Activated T-cell treated with anti-CD3 and anti-CD28 coated beads, Interleukin-2, amount 50 U/mL, for 72 hours (primary cell): ENCODE measurements at places on chromosomes 4 and X. TPM values are rescaled to one million over a fixed set of nuclear protein-coding genes. Genes with fewer than 3 reads are reported as not detected.

ASMT gene
- total RNA-seq = 0.70 TPM

ANXA3 gene
- total RNA-seq = 1.7 TPM

DNA sequence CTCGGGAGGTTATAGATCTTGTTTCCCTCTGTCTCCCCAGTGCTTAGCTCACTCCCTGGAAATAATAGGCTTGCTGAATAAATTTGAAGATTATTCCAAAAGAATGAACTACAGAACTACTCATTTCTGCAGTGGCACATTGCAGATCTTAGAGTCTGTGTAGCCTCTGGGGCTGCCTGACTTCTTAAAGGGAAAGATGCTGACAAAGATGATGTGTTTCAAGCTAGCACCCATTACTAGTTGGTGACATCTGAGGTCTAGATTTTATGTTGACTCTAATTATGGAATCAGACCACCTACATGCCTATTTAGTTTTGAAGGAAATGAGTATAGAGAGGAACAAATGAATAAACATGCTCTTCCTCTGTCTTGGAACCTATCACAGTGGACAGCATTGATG, 123.7 kb upstream of the KCNIP4 start:
- no peak for DNase-seq

DNA sequence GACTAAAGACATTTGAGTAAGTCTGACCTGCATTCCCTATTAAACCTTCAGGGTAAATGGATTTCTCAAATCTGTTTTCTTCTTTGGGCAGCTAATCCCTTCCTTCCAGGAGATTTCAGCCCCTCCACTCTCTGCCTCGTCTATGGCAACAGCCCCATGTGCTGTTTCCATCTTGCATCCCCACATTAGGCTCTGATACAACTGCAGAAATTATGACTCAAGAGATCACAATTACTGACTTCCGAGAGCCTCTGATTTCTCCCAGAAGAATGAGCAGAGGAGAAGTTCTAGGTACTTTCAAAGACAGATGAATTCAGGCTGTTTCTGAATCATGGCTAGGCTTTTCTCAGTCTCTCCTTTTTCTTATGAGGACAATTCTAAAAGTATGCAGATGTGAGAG, 38.7 kb downstream of the RAI2 start:
- DNase-seq = no peak

- no peak for DNase-seq
Measured at GRCh38 chrX:150958177-150958576, 25.0 kb upstream of the HMGB3 start.

SYAP1 gene
- 15.3 TPM for total RNA-seq

GRCh38 chr4:62627141-62627540, 1427.0 kb downstream of the ADGRL3 start:
- DNase-seq = no peak

AVPR2 gene
- not detected for total RNA-seq

DNA sequence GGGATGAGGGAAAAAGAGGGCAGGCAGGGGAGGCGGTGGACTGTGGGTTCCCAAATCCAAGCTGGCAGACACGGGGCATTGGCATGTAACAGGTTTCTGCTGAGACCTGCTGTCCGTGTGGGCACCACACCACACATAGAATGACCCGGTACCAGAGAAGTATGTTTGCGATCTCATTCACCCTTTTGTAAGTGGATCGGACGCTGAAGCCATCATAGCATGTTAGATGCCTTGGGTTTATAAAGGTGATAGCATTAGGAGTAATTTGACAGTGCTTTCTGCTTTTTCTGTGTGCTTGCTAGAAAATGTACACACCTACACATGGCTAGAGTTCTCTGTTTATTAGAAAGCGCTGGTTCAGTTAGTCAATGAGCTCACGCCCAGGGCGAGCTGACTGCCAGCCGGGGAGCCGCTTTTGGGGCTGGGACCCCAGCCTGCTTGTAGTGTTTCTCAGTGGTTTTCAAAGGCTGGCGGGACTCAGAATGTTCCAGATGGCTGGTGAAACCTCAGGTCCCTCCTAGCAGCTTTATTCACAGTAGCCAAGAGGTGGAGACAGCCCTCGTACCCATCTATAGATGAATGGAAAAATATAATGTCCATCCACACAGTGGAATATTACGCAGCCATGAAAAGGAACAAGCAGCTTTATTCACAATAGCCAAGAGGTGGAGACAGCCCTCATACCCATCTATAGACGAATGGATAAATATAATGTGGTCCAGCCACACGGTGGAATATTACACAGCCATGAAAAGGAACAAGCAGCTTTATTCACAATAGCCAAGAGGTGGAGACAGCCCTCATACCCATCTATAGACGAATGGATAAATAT, 579 bp downstream of the IL3RA start:
- DNase-seq = no peak

DNA sequence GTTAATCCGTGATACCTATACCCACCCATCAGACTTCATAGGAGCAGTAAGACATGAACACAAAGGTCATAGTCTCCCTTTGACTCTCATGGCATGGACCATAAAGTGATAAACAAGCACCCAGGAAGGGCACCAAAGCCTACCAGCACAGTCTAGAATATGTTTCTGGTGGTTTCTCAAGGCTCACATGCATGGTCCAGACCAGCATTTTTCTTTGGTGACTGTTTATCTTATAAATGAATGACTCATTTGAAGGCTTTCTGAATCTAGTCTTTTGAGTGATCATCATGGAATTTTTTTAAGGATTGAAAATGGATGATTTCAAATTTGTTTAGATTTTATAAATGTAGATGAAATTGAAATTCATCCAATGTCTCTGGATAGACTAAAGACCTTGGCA, 32.0 kb upstream of the AMELX start:
- DNase-seq = no peak

DNA sequence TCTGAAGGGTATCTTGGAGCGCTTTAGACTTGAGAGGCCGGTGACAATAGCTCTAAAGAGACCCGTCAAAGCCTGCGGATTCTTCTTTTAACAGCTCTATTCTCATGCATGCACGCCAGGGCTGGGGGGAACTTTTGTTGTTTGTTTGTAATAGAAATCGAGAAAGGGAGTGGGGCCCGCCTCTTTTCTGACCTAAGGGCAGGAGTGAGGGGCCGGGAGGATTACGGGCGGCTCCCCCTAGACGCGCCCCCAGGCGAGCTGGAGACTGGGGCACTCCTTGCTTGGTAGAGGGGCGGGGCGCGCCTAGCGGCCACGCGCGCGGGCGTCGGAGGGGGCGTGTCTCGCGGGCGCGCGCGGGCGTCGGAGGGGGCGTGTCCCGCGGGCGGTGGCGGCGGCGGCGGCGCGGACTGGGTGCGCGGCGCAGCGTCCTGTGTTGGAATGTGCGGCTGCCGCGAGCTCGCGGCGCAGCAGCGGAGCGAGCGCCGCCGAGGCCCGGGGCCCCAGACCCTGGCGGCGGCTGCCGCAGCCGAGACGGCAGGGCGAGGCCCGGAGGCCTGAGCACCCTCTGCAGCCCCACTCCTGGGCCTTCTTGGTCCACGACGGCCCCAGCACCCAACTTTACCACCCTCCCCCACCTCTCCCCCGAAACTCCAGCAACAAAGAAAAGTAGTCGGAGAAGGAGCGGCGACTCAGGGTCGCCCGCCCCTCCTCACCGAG, at the start of gene REST:
Gene REST (plus strand): TSS at position 412 of the 717 bp plus-strand sequence. CDS start 2,739 bp downstream, outside the sequence.
- DNase-seq = peak; percentile 87

DNA sequence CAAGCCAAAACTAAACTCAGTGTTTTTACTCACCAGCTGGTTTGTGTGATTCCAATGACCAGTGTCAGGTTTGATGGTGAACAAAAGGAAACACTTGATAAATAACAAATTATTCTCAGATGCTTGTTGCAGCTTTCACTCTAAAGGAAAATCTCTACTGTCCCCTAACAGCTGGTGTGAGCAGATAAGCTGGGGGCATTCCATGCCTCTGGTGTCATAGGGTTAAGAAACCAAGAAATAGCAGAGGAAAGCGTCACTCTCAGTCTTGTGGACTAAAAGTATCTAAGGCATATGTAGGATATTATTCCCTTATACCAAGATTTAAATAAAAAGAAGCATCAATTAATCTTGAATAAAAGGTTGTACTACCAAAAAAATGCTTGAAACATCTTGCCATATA, 24.3 kb downstream of the TRPC5 start:
- DNase-seq = no peak

FGF5 gene
- not detected for total RNA-seq

DNA sequence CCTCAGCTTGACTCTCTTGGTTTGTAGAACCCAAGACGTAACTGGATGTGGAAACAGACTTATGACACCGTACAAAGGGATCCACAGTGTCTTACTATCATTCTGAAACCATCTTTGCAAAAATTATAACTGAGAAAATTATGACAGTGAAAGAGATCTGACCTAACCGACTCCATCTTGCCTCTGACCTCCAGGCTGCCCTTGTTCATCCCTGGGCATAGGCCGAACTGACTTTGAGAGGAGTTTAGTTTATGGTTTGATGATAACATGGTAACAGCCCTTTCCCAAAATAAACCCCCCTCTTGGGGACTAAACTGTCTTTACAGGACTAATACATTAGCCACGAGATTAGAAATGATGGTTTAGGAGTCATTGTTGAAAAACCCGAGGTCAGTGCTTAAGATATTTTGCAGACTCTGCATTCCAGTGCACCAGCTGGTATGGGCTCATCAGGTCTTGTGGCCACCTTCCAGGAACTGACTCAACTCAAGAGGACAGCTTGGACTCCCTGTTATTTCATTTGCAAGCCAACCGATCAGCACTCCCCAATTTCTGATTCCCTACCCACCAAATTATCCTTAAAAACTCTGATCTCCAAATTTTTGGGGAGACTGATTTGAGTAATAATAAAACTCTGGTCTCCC, 49.6 kb downstream of the CASP3 start:
- no peak for DNase-seq

DNA sequence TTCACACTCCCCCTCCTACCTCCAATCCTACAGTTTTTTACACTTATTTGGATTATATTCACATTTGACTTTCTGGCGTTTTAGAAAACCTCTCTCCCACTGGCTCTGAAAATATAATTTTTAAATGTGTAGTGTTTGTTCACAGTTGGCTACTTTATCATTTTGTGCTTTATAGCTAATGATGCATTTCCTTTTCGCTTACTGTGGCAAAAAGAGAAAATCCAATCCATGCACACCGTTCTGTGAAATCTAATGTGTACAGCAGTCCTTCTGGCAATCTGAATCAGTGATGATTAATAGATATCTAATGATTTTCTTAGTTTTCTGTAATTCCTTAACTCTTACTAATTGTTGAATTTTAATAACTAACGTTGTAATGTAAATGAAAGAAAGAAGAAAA, 271.5 kb downstream of the ARAP2 start:
- no peak for DNase-seq

DNA sequence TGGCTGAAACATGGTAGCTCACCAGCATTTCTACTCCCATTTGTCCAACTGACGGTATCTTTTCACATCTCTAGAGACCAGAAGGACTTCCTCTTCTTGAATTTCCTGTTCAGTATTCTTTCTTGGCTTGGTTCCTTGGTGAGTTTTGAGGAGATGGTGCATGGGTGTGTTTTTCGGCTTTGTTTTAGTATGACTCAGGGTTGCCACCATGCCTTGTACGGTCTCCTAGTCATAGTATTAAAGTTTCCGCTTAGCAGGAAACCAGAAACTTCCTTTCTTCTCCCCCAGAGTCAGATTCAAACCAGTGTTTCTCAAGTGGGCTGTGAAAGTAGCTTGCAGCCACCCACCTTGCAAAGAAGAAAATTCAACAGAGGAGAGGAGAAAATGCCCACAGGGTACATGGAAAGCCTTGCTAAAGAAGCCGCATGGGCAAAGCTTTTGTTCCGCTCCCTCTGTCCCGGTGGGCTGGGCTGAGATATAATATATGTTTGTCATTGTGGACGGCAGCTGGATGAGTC, 5.7 kb downstream of the CD99 start:
- DNase-seq = peak; percentile 68

MAGEB17 gene
- not detected for total RNA-seq

DNA sequence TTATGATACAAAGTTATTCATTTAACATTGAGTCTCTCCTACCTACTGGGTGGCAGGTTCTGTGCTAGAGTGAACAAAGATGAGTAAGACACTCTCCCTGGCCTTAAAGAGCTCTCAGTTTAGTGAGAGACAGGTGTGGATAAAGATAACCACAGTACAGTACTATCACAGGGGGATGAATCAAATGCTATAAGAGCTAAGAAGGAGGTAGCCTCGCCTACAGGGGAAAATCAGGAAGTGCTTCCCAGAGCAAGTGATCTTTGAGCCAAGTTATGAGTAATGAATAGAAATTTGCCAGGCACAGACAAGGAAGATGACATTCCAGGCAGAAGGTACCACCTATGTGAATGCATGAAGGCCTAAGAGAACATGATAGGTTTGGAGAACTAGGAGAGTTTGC, 3.4 kb upstream of the IGBP1 start:
- no peak for DNase-seq

LGI2 gene
- not detected for total RNA-seq

SPATA4 gene
- not detected for total RNA-seq

GRCh38 chrX:33134164-33134563, 77.2 kb downstream of the DMD start:
- no peak for DNase-seq

DNA sequence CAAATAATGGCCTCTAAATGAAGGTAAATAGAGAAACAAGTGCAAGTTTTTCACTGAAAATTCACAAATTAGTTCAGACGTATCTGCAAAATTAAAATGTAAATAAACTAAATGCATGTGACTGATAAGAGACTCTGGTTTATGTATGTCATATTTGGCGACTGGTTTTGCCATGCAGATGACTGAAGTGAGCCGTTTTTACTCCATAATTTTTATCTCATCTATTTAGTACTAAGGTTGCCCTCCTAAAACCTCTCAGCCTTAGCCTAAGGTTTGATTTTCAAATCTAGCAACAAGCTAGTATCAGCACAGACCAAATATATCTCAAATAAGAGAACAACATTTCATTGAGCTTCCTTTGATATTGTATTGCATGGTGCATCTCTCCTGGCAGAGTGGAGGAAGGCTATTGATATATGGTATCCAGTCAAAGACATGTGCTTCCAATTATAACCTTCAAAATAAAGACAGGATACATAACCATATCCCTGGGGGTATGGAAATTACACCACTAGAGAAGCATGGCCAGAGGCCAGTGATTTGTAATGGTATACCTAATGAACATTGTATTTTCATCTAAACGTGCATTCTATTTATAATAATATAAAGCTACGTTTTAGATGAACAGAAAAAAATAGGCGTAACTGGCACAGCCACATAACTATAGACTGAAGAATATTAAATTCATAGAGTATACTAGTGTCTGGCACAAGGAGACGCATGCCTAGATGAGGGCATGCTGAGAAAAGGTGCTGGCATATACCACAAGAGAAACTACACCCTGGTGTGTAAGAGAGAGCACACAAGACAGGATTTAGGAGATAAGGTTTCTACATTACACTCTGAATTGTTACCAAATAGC, 392.6 kb upstream of the INTU start:
- DNase-seq = no peak

GRCh38 chr4:184395971-184396391, 78.4 kb downstream of the IRF2 start:
- DNase-seq = no peak

RHOXF1 gene
- total RNA-seq = 0.76 TPM
